ENCODE measurements at places on chromosomes 1 and 21.

GRCh38 chr1:108557296-108557695 is 2.6 kb upstream of the EEIG2 start:
- no peak for DNase-seq

GRCh38 chr1:61518670-61519400 is 206.1 kb downstream of the TM2D1 start:
- no peak for DNase-seq

DNA sequence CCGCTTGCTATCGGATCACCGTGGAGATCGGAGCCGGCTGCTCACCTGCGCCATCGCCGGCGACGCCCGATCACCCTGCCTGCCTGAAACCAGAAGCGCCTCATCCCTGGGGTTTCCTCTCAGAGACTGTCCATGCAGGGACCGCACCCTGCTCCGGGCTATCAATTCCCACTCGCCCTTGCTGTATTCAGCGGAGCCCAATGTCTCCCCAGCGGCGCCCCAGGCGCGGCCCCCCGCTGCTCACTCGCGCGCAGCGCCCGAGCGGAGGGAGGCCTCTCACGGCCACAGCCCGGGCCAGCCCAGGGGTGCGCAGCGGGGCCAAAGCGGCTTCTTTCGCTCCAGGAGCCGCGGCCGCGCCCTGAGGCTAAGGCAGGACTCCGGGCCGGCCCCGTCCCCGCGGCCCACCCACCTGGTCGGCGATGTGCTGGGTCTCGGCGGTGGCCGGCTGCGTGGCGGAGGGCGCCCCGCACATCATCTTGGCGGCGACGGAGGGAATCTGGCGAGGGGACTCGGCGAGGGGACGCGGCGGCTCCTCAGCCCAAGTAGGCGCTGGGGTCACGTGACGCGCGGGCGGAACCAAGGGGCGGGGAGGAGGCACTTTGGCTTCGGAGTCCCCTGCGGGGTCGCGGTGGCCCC is at the start of gene CSTB:
Gene CSTB, minus strand, starts transcription at position 514 of the 636 bp plus-strand sequence. Its CDS starts 39 bp downstream, at position 475.
- DNase-seq = peak; percentile 76

DNA sequence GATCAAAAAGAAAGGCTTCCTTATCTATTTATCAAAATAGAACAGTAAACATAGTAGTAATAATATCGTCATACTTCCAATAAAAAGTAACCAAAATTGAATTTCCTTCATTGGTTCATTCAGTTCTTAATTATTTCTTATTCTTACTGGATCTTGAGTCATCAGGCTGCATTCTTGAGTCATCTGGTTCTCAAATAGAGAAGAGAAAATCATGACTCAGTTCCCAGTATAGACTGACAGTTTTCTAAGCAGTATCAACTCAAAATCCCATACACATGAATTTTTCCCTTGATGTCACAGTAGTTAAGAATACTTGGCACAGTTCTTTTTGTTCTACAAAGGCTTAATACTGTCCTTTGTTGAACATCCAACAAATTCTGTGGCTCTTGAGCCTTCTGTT is 626.9 kb upstream of the ADGRL4 start:
- peak; percentile 54 for DNase-seq

- DNase-seq = no peak
Measured at GRCh38 chr21:33231526-33231925, 1.8 kb downstream of the IFNAR2 start.

GRCh38 chr1:184622136-184622823 is 132.4 kb downstream of the EDEM3 start:
- peak; percentile 93 for DNase-seq

GRCh38 chr1:46401154-46401913 is 7.2 kb downstream of the FAAH start:
- DNase-seq = no peak

- no peak for DNase-seq
Measured at GRCh38 chr1:51729824-51730301, 113.0 kb downstream of the OSBPL9 start.

DNA sequence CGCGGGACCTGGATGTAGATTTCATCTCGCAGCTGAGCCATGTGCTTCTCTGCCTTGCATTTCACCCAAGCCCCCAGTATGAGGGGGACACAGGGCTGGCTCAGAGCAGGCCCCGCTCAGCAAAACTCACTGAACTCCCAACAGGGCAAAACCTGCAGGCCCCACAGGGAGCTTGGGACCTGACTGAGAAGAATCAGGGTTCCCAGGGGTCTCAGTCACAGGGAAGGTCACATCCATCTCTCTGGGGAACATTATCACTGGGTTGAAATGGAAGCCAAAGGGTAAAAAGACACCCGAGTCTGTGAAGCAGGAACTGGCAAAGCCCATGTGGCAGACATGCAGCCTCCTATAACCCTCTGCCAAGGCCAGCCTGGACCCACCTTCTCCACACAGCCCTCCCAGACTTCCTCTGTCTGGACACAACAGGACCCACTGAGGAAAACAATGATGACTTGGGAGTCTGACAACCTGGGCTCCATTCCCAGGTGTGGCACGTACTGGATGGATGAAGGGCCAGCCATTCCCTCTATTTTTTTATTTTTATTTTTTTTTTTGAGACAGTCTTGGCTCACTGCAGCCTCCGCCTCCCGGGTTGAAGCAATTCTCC is 11.7 kb downstream of the HSPG2 start:
- no peak for DNase-seq

GRCh38 chr21:24989516-24989915 is 617.8 kb downstream of the MRPL39 start:
- no peak for DNase-seq

DNA sequence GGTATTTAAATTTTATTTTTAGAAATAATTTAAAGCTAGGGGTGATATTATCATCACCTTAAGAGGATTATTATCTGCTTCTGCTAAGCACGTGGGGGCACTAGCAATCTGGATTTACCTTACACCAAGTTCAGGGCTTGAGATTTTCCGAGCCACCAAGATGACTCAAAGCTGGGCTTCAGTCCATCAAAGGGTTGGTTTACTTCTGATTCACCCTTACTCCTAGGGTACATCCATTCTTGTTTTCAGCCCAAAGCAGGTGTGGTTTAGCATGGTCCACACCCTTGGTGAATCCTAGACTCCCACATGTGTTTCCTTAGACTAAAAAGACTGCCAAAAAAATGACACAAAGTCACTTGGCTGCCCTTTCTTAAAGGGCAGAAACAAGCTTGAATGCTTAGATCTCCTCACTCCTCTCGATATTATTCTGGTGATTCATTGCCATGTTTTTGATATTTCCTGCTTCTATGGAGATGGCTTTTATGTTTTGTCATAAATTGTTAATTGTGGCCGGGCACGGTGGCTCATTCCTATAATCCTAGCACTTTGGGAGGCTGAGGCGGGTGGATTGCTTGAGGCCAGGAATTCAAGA is 9.8 kb upstream of the PRSS38 start:
- DNase-seq = peak; percentile 95

GRCh38 chr1:52602856-52603600 is 857 bp downstream of the GPX7 start:
- DNase-seq = peak; percentile 37
